ENCODE measurements at places on chromosomes 6 and 20.

- DNase-seq: no peak
Measured at GRCh38 chr6:92201618-92202017, 1217.7 kb downstream of the EPHA7 start.

- no peak for DNase-seq
Measured at GRCh38 chr6:132687306-132687705, 26.5 kb downstream of the VNN1 start.

- DNase-seq: no peak
Measured at GRCh38 chr6:50891290-50891689, 72.6 kb downstream of the TFAP2B start.

DNA sequence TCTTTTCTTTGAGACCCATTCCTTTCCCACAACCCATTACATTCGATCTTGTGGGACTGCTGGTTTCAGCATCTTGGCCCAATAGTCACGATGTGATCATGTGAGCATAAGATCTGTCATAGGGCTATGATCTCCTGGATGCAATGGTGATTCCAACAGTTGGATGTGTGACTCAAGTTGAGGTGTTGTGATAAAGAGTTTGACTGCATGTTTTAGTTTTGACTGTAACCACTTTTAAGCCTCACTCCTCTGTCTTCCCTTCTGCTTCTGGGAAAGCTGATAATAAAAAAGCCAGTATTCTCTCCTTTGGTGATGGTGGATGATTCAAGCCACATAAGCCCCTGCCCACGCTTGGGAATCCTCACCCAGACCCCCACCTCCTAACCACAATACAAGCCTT lies 117.0 kb upstream of the ASCC3 start:
- no peak for DNase-seq

- DNase-seq: no peak
Measured at GRCh38 chr6:13465734-13466133, 21.7 kb downstream of the GFOD1 start.

- no peak for DNase-seq
Measured at GRCh38 chr20:38471245-38471644, 1.4 kb upstream of the RALGAPB start.

DNA sequence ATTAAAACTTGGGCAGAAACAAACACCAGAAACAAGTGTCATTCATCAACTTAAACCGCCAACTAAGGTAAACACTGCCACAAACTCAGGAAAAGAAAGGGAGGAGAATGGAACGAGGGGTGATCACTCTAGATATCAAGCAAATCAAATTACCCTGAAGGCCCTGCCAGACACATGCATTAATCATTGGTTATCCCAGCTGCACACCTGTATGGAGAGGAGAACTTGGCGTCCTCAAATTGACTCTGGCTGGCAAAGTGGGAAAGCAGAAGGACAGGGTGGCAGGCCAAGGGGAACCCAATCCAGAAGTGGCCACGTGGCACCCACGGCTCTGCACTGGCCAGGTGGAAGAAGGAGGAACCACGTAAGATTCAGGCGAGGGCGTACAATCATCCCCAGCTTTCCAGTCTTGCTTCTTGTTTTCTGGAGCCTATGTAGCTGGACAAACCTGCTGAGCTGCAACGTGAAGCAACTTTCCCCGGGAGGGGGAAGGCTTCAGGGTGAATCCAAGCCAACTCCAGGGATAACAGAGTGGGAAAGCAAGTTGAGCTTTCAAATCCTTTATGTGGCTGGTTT lies 156.2 kb upstream of the JARID2 start:
- DNase-seq: no peak
